ENCODE measurements at places on chromosomes 12 and 14.

- DNase-seq = no peak
Observed at GRCh38 chr14:96384053-96384452, 7.9 kb upstream of the AK7 start.

GRCh38 chr14:22344673-22345072 is 244.4 kb downstream of the DAD1 start:
- DNase-seq = no peak

GRCh38 chr12:124392667-124393413 is 97.9 kb downstream of the RFLNA start:
- no peak for DNase-seq

DNA sequence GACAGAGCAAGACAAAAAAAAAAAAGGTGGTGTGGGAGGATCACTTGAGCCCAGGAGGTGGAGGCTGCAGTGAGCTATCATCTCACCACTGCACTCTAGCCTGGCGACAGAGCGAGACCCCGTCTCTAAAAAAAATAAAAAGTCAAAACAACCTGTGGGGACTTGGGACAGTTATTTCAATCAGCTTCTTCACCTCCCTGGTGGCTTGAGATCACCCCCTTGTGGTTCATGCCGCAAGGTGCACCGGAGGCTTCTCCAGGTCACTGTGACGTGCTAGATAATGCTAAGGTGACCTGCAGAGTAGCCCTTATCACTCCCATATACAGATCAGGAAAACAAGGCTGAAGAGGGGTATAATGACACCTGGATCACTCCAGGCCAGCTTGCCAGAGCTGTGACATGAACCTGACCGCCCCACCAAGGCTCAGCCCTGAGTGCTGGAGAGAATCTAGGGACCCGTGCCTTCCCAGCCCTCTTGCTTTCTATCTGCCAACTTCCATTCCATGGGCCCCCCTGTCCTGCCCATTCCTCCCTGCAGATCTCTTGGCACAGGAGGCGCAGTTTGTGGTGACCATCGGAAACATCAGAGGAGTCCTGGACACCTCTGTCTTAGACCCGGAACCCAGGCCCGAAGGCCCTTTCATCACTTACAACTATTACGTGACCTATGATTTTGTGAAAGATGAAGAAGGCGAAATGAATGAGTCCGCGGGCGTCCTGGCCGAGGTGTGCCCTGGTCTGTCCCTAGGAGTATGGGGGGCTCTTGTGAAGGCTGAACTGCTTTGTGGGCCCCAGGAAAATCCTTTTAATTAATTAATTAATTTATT is 8.1 kb downstream of the LRRC43 start:
- DNase-seq = peak; percentile 65

DNA sequence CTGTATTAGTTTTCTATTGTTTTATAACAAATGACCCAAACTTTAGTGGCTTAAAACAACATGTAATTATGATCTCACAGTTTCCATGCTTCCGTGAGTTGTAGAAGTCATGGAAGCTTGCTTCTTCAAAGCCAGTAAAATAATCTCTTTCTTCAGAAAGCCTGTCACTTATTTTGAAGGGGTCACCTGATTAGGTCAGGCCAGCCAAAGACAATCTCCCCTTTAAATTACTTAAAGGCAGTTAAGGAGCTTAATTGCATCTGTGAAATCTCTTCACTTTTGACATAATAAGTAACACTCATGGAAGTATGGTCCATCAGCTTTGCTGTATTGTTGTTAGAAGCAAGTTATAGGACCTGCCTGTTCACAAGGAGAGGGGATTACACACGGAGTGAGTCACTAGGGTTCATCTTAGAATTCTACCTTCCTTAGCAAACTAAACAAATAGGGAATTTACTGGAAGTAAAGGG is 89.8 kb downstream of the FAR2 start:
- DNase-seq = no peak

- no peak for DNase-seq
Observed at GRCh38 chr12:107847430-107847829, 72.9 kb downstream of the ASCL4 start.

- DNase-seq = no peak
Observed at GRCh38 chr12:130783110-130783715, 55.8 kb downstream of the STX2 start.

DNA sequence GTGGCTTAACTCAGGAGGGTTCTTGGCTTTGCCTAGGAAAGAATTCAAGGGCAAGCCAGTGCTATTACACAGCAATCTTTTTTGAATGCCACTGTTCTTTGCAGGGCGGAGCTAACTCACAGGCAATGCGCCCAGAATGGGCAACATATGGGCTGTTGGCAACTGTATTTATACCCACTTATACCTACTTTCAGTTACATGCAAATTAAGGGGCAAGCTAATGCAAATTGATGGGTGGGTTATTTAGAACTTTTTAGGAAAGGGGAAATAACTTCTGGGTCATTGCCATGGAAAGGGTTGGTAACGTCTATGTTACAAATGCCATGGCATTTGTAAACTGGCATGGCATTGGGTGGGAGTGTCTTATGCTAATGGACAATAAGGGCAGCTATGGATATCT is 85.4 kb downstream of the C12orf50 start:
- no peak for DNase-seq

DNA sequence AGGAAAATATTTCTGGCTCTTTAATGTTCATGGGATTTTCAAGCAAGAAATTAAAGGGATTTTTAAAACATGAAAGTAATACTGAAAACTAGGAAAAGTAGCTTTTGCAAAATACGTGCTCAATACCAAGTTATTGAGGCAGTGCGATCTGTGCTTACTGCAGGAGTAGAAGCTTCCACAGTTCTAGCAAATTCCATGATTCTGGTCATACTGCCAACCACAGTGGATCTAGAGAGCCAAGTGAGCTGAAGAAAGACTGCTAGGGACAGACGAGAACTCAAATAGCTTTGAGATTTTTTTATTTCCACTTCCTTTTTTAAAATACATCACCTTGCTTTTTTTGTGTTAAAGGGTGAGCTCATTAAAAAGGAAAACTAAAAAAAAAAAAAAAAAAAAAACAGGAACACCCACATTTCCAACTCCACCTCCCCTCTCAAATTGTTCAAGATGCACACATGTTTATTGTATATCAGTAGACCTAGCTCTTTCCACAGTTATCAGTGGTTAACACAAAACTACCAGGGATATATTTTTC is 26.2 kb downstream of the EGLN3 start:
- no peak for DNase-seq

DNA sequence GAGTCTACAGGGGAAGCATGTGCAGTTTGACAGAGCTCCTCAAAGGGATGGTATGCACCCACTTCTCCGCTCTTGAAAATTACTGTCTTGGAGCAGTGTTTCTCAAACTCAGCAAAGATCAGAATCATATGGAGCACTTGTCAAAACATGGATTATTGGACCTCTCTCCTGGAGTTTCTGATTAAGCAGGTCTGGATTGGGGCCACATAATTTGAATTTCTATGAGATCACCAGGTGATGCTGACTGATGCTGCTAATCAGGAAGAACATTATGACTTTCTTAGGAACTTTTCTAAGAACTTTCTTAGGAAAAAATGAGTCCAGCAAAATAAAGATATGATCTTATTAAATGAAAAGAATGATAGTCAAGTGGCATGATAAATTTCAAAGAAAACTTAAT is 144.3 kb downstream of the CPNE8 start:
- DNase-seq = no peak

- DNase-seq = no peak
Observed at GRCh38 chr12:39814626-39815025, 195.0 kb upstream of the ABCD2 start.

DNA sequence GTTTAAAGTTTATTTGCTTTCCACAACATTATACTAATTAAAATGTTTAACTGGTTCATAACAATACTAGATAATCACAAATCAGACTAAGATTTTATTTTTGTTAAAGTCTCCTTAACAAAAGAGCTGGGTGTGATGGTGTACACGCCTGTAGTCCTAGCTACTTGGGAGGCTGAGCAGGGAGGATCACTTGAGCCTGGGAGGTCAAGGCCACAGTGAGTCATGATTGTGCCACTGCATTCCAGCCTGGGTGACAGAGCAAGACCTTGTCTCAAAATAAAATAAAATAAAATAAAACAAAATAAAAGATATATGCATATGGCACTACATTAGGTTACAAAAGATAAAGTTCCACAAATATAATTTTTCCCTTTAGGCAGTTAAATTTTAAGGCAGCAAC is 5.6 kb downstream of the MIS18BP1 start:
- no peak for DNase-seq
